Globus pallidus (tissue), 1 donor: ENCODE measurements at places on chromosomes 3 and 15.

DNA sequence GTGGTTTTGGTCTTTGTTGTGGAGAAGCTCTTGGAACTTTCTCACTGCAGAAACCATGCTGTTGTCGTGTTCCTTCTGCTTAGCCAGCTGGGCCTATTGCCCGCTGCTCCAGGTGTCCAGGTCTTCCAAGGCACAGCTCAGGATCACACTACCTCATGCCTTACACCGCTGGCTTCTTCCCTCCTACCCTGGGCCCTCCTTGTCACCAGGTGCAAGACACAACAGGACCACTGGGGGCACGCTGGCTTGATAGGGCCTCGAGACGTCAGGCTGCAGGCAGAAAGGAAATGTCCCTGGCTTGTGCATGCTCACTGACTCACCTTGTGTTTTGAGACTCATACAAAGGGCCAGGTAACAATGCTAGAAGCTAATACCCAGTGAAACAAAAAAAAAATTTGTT, 32.3 kb downstream of the PAQR9 start:
- DNase-seq: no peak

DNA sequence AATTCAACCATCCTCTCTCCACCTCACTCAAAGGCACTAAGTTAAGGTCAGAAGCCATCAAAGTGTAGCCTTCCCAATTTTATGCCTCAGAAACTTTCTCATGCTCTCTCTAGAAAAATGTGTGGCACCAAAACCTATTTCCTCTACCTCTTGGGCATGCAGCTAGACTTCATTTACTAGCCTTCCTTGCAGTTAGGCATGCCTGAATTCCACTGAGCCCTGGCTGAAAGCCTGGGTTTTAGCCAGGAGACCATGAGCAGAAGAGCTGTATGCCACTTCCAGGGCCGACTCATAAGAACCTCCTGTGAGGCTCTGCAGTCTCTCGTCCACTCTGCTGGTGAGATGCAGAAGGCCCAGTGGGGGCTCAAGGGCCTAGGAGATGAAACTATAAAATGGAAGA, 145.0 kb downstream of the MYLK start:
- DNase-seq: no peak

GRCh38 chr3:59978979-59979378, 929.2 kb upstream of the CFAP20DC start:
- no peak for DNase-seq

- no peak for DNase-seq
These were observed 55.3 kb downstream of the GTF2E1 start for GRCh38 chr3:120797857-120798256.

- DNase-seq: no peak
These were observed 43.8 kb downstream of the NEK10 start for GRCh38 chr3:27325419-27325818.

DNA sequence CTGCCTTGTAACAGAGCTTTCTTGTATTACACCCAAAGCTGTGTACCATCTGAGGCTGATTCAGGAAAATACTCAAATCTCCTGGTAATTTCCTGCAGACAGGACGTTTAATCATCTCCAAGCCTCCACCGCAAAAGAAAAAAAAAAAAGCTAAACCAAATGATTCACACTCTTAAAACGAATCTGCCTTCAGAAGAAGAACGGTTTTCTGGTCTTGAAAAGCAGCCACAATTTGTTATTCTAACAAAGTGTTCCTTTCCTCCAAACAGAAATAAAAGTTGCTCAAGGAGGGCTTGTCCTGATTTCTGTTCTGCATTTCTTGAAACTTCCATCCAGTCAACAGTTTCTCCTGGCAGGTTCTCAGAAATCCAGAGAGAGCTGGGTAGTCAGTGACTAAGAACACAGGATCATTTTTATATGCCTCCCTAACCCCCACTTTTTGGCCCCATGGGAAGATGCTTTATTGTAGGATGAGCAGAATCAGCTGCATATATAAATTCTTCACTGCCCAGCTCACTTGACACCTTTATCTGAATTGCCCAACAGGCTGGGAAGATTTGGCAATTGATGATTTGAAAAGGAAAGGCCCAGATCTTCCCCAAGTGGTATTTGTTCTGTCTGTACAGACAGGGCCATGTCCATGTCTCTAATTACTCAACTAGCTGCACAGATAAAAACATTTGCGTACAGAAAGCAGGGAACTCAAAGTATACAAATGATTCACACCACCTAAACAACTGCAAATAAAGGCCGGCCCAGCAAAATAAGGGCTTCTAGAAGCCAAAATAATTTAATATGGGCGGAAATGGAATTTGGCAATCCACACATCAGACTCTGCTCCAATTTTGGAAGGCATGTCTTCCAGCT, 41.0 kb upstream of the PRICKLE2 start:
- DNase-seq: peak; percentile 38

DNA sequence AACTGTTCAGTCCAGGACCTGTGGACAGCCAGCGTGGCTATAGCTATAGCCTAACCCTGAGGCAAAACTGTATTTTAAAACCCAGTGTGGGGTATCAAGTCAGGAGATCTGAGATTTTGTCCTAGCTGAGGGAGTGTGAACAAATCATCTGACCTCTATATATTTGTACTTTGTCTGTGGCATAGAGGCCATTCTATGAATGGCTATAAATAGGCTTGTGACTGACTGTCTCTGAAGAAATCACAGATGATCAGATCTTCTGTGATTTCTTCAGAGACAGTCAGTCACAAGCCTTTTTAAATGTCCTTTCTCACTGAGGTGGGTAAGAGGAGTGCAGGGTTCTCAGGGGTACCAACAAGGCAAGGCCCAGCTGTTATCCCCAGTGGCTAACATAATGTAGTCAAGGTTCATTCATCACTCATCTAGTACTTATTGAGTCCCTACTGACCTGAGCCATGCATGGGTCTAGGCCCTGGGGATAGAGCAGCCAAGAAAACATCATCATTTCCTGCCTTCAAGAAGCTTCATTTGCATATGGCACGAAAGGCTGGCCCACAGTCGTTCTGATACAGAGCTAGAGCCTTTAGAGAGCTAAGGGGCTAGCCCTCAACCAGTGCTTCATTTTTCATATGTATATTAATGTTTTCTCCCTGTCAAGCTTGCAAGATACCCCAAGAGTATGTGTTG, 53.3 kb downstream of the TIPARP start:
- DNase-seq: no peak

DNA sequence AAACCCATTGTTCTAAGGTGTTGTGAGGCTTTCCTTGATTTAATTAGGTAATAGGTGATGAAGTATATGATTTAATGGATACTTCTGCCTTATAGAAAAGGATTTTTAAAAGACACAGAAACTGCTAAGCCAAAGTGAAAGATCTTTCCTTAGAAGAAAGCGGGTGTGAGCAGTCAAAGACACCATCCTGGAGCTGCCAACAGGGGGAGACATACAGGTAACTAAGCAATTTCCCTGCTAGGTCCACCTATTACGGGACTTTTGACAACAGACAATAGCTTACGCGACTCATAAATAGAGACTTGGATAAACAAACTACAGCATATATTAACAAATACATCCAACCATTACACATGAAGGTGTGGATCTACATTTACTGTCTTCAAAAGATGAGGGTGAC, 669.5 kb downstream of the SQOR start:
- DNase-seq: no peak

DNA sequence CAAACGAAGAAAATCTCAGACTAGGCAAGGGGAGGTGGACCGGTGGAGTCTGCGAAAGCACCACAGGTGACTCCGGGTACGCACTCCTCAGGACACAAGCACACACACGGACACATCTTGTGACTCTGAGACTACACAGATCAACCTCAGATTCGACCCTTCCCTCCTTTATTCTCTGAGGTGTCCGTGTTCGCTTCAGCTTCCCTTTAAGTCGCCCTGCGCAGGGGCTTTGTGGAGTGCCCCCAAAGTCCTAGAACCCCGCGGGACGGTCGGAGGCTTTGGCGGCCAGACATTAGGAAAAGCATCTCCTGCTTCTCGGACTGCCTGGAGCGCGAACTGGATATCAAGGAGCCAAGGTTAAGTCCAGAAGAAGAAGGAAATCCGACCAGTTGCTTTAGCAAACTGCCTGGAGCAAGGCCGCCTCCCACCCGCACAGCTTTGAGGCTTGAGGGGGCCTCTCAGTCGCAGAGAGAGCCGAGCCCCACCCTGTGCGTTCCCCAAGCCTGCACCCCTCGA, 730 bp downstream of the DGKG start:
- DNase-seq: no peak

DNA sequence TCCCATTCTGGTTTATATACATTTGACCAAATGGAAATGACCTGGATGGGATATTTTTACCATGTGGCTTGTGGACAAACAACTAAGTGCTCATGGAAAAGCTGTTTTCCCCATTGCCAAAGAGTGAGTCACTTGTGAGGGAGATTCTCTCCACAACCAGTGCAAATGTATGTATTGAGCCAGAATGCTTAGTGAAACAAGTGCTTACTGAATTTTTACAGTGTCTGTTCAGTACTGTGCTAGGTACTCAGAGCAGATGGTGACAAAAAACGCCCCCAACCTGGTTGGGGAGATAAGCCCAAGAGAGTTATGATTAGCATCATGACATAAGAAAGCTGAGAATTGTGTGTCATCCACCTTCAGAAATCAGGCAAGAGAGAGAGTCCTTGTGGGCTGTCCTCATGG, 2.3 kb downstream of the CHP1 start:
- DNase-seq: no peak

DNA sequence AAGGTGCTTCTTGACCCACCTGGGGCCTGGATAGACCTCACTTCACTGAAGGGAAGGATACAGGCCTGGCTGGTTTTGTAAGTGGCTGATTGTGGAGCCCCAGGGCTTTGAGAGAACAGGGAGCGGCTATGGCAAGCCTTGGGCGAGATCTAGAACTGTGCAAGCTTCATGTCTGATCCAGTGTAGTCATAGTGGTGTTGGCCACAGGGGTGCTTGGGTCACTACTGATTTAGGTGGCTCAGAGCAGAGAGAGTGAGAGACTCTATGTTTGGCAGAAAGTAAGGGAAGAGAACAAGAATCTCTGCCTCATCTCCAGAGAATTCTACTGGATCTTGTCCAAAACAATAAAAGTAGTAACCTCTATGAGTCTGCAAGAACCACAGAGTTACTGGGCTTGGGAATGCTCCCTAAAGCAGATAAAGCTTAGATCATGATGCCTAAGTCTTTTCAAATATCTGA, 394.2 kb upstream of the EPHA3 start:
- DNase-seq: no peak

DNA sequence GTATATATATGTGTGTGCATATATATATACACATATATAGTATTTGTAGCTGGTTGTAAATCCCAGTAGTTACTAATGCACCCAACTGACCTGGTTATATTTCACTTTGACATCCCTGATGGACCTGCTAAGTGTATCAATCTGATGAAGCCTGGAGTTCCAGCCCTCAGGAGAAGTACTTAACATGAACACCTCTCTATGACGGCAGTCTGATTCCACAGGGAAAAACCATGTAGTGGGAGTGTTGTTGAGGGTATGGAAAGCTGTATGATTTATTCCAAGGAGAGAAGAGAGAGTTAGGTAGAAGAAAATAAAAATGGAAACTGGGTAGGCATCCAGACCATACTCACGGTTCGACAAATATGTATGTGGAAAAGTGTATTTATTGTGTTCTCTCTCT, 531.2 kb upstream of the SEMA6D start:
- no peak for DNase-seq

DNA sequence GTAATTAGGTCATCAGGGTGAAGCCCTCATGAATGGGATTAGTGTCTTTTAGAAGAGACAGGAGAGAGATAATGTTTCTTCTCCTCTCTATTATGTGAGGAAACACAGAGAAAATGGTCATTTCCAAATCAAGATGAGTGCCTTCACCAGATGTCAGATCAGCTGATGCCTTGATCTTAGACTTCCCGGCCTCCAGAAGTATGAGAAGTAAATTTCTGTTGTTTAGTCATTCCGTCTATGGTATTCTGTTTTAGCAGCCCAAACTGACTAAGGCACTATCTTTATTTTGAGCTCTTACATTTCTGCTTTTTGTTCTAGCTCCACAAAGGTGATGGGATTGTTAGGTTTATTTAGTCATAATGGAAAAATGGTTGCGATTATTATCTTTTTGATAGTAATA, 273.2 kb upstream of the GADL1 start:
- no peak for DNase-seq

GRCh38 chr3:158160958-158161357, 51.1 kb downstream of the RSRC1 start:
- no peak for DNase-seq

DNA sequence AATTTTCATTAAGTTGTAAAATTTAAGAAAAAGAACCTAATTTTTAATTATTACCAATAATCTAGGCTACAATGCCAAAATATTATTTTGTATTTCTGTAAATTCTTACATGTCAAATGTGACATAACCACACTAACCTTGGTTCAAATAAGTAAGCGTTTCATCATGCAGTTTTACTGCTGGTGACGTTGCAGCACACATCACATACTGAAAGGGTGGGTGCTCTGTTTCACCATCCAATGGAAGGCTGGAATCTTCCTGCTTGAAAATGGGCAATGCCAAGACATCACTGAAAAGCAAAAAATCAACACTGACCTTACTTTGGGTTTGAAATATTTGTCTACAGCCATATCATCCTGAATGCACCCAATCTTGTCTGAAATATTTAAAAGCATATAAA, 14.8 kb downstream of the UBP1 start:
- no peak for DNase-seq

- DNase-seq: no peak
These were observed 52.5 kb upstream of the ATP2C1 start for GRCh38 chr3:130841357-130841756.

GRCh38 chr3:127763816-127764215, 58.5 kb downstream of the MGLL start:
- no peak for DNase-seq

- no peak for DNase-seq
These were observed 19.0 kb upstream of the CRABP1 start for GRCh38 chr15:78321041-78321570.

DNA sequence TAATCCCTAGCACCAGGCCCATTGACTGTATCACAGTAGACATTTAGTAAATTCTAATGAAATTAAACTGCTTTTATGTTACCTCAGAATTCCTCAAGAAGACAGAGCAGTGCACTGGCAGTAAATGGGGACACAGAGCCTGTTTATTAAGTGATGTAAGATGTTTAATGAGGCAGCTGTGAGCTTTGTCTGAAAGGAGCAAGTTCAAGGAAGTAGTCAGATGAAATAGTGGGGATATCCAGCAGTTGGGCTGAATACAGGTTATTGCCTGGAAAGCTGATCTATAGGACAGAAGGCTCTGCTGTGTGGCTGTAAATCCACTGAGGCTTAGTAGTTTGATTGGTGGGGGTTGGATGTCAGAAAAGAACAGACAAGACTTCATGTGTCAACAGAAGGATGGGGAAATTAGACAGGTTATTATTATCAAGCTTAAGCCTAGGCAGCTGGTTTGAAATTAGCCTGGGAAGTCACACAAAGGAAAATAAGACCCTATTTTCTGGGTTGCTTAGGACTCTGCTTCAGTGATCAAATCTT, 62.2 kb downstream of the PFN2 start:
- no peak for DNase-seq

DNA sequence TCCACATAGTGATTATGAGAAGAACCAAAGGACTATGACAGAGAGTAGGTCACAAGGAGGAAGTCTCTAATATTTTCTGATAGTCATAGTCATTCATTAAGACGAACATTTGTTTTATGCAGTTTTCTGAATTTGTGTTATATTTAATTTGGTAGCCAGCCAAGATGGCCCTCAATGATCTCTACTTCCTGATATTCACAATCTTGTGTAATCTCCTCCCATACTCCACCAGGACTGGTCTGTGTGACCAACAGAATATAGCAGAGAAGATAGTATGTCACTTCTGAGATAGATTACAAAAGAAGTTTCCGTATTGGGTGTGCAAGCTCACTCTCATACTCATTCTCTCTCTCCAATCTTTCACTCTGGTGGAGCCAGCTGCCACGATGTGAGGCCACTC, 30.8 kb downstream of the HLTF start:
- no peak for DNase-seq

- DNase-seq: no peak
These were observed 18.8 kb upstream of the CELF6 start for GRCh38 chr15:72338617-72339321.
